ENCODE measurements at places on chromosomes 2 and 18.

DNA sequence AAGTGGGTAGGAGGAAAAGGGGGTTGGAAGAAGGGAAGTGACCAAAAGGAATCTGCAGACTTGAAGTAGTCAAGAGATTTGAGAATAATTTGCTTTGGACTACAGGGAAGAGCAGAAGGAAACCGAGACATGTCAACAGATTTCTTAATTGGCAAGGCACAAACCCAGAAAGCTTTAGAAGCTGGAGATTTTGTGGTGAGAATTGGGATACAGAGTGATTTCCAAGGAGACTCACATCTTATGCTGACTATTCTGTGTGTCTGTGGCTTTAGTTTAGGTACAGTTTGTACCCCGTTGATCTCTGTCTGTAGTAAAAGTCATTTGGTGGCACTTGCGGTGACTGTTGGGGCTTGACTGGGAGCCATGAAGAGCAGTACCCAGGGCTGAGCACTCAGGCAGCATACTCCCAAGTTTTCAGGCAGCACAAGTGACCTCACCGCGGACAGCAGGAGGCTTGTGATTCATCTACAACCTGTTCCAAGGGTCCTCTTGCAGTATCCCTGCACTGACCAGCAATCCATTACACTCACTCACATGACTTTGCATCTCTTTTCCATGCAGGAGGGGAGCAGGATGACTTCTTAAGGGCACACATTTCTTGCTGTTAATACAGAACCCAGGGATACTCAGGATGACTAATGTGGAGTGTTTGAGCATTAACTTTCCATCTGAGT lies 97.1 kb upstream of the TNP1 start:
- no peak for DNase-seq
- H3K4me3 ChIP-seq: no peak overlapping the region
- H3K27ac ChIP-seq: no peak overlapping the region
- no peaks in the 10 kb centered on the region for H3K4me1 ChIP-seq

GRCh38 chr2:73611867-73612266 lies 30.4 kb downstream of the NAT8 start:
- DNase-seq: no peak
- H3K4me3 ChIP-seq: no peak overlapping the region
- H3K27ac ChIP-seq: no peak overlapping the region
- H3K4me1 ChIP-seq: no peaks in the 10 kb centered on the region

DNA sequence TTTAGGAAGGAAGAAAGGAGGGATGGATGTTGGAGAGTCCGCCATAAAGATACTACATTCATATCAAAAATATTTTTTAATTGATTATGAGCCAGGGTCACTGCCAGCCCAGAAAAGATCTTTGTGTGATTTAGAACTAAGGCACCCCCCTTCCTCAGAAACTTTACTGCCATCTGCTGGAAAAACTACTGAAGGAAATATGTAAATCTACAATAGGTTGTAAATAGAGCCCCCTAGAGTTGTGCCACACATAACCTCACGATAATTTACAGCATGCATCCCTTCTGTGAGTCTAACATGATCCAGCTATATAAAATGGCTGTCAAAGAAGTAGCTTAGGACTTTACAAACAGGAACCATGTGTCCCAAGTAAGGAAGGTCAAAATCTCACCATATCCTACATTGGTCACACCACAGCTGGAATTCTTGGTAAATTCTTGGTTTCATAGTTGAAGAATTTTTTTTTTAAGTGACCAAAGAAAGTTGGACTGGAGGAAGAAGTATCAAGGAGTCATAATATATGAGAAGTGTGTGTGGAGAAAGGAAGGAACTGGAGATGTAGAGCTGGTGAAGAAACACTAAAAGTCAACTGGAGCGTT lies 152.5 kb downstream of the CYP26B1 start:
- DNase-seq: no peak
- H3K36me3 ChIP-seq: no peaks in the 10 kb centered on the region
- H3K4me3 ChIP-seq: no peak overlapping the region
- no peaks in the 10 kb centered on the region for H3K4me1 ChIP-seq
- H3K27ac ChIP-seq: no peak overlapping the region

DNA sequence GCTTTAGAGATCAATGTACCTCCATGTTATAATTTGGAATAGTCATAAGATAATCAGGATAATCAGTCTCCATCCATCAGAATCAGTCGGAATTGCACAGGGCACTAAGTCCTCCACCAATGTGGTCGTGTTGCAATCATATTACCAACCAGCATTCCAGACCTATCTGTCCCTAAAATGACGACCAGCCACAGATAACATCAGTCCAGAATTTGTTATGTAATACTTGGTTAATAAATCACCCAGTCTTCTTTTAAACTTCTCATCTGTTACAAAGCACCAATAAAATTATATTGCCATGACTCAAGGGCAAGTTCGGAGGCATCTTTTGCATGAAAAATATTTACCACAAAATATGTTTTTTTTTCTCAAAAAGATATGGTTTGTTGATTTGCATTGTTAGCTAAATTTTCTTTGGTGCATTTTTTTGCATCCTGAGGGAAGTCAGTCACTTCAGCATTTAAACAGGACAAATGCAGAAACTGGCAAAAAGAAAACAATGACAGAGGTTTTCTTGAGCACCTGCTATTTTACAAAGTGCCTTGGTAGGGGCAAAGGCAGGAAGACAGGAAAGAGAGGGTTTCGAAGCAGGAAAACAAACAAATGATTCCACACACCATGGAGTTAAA lies 29.3 kb downstream of the PIEZO2 start:
- H3K27ac ChIP-seq: no peak overlapping the region
- no peaks in the 10 kb centered on the region for H3K4me1 ChIP-seq
- H3K36me3 ChIP-seq: no peaks in the 10 kb centered on the region
- DNase-seq: no peak
- no peaks in the 10 kb centered on the region for H3K27me3 ChIP-seq

DNA sequence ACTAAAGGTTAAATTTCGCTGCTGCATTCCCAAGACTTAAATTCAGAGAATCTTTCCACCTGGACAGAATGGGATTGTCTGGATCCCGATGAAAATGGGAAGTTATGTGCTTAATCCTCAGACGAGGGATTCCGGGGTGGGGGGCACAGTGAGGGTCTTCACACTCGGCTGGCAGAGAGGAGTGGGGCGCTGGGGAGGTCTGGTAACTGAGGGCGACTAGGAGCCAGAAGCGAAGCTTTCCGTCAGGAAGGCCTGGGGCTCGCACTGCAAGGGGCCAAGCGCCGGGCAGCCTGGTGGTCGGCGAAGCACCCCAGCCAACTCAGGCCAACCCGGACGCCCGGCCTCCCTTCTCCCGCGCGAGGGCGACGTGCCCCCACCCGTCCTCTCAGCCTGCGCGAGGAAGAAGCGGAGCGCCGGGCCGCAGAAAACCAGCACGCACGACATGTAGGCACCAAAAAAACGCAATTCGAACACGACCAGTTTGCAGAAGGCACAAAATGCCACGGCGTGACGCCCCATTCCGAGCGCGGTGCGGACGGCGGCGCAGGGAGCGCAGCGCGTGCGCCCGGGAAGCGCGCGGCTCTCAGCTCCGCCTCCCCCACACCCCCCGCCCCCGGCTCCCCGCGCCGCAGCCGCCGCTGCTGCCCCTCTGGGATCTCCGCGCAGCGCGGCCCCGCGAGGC lies 188.1 kb downstream of the ZEB2 start:
- H3K4me3 ChIP-seq: peak overlapping the region; percentile 63
- peaks cover 19% of the 10 kb centered on the region for H3K4me1 ChIP-seq
- H3K36me3 ChIP-seq: no peaks in the 10 kb centered on the region
- peak; percentile 67 for DNase-seq

Measured in upper lobe of left lung (tissue), 6 donors.